ENCODE measurements at places on chromosomes 13 and 19.

DNA sequence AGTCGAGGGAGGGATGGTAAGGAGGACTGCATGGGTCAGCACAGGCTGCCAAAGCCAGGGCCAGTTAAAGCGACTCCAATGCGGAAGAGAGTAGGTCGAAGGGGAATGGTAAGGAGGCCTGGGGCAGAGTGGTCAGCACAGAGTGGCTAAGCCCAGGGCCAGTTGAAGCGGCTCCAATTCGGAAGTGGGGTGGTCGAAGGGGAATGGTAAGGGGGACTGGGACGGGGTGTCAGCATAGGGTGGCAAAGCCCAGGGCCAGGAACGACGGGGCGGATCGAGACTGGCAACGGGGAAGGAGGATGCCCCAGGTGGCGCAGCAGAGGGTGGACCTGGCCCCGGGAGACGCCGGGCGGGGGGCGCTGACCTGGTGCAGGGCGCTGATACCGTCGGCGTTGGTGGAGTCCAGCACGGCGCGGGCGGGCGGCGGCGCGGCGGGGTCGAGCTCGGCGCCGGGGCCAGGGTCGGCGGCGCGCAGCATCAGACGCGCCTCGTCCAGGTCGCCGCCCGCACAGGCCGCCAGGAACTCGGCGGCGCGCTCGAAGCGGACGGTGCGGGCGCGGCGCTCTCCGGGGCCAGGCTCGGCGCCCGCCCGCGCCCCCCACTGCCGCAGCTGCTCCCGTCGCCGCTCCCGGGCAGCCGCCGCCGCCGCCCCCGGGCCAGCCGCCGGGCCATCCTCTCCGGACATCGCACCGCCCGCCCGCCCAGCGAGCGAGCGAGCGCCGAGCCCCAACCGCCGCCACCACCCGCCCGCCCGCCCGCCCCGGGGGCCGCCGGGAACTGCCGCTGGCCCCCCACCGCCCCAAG, at the start of gene PPP1R12C:
TSS of gene PPP1R12C (minus strand) at position 779 of the 804 bp plus-strand sequence. CDS start at position 685, 94 bp downstream.
- no peak for DNase-seq

DNA sequence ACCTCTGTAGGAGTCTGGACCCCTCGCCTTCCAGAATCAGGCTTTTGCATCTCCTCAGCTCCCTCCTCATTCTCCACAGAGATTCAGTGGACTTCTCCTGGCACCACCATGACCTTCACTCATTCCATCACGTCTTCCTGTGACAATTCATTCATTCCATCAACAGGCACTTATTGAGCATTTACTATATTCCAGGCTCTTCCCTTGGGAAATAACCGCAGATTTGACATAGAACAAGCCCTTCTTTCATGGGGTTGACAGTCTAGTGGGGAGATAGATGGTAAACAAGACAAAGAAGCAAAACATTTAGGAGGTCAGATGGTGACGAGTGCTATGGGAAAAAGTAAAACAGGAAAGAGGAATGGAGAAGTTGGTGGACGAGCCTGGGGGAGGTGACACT, 2.6 kb upstream of the SULT2B1 start:
- DNase-seq, result no peak

DNA sequence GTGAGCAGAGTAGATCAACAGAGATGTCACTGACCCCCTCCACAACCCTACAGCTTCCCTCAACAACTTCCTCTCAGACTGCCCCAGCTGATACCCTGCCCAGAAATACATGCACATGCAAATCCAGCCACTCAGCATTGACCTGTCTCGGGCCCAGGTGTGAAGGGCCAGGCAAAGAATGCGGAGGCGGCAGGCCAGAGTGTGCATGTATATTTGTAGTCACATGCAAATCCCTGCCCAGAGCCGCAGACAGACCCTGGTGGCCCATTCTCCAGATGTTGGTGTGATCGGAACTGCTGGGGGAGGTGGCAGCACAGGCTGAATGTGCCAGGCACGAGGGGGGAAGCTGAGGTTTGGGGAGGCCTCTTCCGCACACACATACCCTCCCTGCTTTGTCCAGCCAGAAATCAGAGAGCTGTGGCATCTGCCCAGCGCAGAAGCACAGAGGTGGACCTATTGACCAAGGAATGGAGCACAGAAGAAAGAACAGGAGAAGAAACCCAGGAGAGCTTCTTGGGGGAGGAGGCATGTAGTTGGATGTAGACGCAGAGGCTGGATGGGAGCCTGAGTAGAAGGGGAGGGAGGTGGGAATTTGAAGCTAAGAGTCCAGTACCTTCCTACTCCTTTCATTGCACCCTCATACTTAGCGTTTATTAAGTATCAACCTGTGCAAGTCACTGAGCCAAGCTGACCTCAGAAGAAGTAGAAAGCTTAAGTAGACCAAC, 14.4 kb downstream of the MEF2B start:
- DNase-seq, result no peak

DNA sequence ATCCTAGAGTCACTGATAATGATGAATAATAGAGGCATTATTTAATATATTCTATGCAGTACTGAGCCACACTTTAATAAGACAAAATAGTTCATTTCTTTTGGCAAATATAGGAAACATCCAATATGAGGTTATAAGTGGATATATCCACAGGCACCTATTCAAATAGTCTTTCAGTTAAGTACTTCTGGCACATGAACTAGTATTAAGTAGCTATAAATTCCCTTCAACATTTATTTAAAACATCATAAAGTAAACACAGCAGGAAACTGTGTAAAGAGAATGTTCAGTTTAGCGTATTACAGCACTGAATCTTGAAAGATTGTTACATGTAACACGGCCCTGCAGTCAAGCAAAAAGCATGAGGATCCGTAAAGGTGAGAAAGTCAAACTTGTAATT, 463.3 kb upstream of the KLF12 start:
- DNase-seq, result no peak

DNA sequence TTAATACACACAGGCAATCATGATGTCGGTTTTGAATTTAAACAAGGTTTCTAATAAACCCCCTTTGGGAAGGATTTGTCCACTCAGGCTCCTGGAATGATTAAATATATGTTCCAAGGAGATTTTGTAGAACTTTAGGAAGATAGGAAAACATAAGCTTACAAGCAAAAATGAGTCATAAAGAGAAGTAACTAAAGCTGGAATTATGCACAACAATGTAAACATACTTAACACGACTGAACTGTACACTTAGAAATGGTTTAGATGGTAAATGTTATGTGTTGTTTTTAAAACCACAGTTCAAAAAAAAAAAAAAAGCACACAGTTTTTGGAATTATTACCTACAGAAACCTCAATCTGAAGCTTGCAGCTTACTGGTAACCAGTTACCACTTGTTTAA, 304.4 kb downstream of the NALCN start:
- DNase-seq, result no peak

- no peak for DNase-seq
Measured at GRCh38 chr13:44667943-44668342, 91.8 kb upstream of the TSC22D1 start.

DNA sequence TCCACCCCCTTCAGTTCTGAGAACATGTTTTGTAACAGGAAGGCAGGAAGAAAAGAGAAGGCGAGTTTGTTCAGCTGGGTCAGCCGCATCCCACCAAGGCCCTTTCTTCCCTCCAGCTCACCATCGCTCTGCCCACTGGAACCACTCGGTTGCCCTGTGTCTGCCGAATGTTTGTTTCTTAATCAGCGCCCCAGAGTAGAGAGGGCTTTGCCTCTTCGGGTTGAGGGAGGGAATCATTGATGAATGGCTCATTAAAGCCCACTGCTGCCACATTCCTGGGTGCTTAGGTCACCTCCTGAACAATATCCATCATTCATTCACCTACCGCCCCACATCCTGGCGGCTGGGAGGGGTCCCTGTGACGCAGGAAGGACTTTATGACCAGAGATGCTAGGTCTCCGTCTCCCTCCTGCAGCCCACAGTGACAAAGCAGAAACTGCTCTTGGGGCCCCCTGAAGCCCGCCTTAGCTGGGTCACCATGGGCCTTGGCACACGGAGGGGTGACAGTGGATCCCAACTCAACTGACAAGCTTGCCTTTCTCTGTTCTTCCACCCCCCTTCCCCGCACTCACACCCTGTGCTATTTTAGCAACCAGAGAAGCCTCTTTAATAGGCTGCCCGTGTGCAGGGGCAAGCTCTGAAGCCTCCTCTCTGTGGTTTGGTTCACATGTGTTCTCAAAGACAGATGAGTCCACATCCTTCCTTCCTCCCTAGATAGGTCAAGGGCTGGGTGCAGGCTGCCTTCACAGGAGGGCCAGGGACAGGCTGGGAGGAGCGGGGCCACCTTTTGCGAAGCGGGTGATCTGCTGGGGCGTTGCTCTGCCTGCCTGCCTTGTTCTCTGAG, 46.2 kb downstream of the ACTN4 start:
- no peak for DNase-seq

GRCh38 chr13:48493066-48493765, 39.7 kb downstream of the RCBTB2 start:
- DNase-seq, result no peak

GRCh38 chr19:7293762-7294557, at the start of gene INSR:
TSS of gene INSR (minus strand) at chr19:7294414. CDS start at chr19:7293891, 523 bp downstream.
- DNase-seq, result peak; percentile 83

DNA sequence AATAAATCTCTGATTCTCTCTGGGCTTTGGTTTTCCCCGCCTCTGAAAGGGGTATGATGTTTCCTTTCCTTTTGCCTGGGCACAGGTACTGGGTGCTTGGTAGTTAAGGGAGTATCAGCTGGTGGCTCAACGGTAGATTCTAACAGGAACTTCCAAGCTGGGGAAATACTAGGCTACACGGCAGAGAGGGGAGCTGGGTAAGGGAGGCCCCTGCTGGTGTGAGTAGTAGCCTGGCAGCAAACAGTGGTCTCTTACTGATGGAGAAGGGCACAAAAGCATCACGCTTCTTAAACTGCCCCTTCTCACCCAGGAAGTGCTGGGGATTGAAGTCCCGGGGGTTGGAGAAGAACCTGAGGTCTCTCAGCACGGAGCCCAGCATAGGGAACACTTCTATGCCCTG, 26.9 kb upstream of the CYP2A7 start:
- no peak for DNase-seq

- no peak for DNase-seq
Measured at GRCh38 chr19:56973713-56974555, 133.4 kb upstream of the PEG3 start.

DNA sequence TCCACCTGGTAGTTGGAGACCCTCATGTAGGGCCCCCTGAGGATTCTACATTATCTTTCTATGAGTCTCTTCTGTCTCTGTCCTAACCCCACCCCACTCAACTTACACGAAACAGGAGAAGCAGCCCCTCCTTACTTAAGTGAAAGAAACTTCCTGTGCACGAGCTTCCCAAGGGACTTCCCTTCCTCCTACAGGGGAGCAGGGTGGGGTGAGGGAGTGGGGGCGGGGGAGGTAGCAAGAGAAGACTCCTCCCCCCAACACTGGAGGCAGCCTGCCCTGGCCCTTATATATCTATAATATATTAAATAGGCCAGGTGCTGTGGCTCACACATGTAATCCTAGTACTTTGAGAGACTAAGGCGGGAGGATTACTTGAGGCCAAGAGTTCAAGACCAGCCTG, 5.5 kb upstream of the PDE4C start:
- DNase-seq, result peak; percentile 85

GRCh38 chr19:29845574-29846176, 33.9 kb downstream of the CCNE1 start:
- DNase-seq, result no peak

GRCh38 chr19:5635427-5635826, 12.5 kb downstream of the SAFB start:
- no peak for DNase-seq

DNA sequence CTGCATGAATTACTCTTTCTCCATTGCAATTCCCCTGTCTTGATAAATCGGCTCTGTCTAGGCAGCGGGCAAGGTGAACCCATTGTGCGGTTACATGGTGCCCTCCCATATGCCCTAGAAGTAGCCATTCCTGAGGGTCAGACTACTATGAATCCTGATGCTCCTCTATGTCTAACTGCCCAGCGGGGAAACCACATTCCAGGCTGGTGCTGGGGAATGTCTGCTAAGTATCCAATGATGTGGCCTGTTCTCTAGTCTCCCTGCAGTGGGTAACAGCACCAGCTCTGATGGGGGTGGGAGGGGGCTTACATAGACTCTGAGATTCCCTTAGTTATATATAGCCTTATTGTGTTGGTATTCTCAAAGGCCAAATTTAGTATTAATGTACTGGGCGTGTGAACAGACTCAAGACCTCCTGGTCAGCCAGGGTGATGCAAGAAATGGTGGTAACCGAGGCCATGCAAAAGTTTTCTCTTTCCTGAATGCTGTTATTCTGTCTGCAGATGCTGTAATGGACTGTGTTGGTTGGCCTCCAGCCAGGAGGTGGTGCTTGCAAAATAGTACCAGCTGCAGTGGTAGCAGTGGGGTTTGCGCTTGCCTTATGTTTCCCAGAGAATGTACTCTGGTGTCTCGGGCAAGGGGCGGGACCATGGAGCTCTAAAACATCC, 564.8 kb upstream of the SLITRK1 start:
- DNase-seq, result no peak

DNA sequence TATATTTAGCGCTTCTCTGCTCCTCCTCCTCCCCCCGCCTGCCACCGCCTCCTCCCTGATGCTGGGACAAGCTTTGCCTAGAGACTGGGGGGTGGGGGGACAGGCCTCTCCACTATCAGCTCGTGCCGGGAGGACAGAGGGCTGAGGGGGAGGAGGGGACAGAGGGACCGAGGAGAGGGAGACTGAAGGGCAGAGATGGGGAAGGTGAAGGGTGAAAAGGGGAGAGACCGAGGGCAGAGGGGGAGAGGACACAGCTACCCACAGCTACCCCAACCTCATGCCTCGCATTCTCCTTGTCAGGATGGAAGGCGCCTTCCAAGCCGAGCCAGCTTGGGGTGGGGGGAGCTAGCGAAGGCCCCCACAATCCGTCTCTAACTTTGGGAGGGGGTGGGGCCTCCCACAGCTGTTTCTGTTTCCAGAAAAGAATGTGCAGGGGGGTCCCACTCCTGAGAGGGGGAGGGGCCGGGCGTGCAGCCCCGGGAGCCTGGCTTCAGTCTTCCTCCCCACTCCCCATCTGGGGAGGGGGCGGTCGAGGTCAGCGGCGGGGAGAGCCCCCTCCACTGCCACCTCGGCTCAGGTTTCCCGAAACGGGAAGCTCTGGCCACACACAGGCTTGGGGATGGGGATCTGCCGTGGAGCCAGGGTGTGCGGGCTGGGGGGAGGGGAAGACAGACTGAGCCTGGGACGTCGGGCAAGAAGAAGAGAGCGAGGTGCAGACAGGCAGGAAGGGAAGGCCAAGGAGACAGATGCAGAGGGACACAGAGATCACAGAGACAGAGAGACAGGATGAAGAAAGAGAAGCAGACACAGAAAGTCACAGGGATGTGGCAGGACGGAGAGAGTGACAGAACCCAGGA, 1.6 kb downstream of the DACT3 start:
- no peak for DNase-seq

- no peak for DNase-seq
Measured at GRCh38 chr19:40252395-40252794, 25.9 kb upstream of the CCNP start.

GRCh38 chr19:39684267-39684666, 20.0 kb upstream of the LGALS14 start:
- no peak for DNase-seq

- DNase-seq, result no peak
Measured at GRCh38 chr19:55223291-55224037, 5.1 kb downstream of the TMEM86B start.
